ENCODE measurements at places on chromosomes 12 and 14. TPM values are rescaled to one million over a fixed set of nuclear protein-coding genes. Genes with fewer than 3 reads are reported as not detected.

DNA sequence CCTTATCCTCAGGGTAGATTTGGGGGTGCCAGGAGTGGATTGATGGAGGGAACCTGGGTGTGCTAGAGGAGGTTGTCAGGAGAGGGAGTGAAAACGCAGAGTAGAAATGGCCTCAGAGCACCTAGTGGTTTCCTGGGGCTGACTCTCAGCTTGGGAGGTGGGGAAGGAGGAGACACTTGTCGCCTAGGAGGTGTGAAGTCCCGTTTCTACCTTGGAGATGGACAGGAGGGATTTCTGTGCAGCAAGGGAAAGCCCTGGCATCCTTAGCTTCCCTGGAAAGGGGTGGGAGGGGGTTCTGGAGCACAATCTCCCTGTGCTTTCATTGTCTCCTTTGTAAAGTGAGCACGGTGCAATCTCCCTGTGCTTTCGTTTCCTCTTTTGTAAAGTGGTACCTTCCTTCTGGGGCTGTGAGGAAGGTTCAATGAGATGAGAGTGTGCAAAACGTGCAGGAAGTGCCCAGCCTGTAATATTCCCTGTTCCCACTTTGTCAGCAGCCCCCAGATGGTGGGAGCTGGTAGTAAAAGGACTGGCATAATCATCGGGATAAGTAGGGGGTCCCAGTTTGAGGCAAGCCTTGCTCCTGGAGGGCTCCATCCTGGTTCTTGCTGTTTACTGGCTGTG is 1.6 kb downstream of the OAS3 start:
- no peak for DNase-seq

GRCh38 chr12:20798554-20798953 is 12.0 kb upstream of the SLCO1B3 start:
- peak; percentile 17 for DNase-seq

DNA sequence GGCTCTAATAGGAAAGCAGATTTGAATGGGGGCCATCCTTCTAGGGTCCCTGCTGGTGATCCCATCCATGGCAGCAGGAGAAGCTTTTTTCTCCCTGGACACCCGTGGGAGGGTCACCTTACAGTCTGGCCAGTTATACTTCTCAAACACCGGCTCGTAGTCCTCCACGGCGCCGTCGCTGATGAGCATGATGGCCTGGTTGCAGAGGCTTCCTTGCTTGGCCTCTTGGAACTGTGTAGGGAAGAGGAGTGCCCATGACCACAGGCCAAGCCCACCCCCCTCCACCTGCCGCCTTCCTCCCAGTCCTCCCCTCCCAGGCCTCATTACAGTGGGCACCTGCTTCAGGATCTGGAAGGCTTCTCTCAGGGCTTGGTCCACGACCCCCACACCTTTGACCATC is 33.8 kb downstream of the CACNA2D4 start:
- no peak for DNase-seq

DNA sequence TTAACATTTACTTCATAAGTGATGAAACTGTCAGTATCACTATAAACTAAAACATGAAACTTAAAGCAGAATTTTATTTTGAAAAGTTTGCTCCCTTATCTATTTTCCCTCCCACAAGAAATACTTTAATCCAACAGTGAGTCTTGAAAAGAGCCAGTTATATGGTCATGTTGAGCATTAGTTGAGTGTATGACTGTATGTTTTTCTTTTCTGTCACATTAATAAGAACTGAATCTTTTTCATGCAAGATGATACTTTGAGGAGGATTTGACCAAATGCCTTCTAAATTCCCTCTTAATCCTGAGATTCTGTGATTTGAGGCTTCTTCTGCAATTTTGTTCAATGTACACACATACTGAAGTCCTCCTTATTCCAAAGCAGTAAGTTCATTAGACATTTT is 33.7 kb upstream of the YARS2 start:
- no peak for DNase-seq

GRCh38 chr12:124995200-124995961 is 1.9 kb downstream of the BRI3BP start:
- no peak for DNase-seq

- no peak for DNase-seq
Observed at GRCh38 chr12:28958553-28959195, 190.4 kb upstream of the FAR2 start.

GRCh38 chr14:30873308-30874119 is 845 bp upstream of the COCH start:
- DNase-seq = no peak

DNA sequence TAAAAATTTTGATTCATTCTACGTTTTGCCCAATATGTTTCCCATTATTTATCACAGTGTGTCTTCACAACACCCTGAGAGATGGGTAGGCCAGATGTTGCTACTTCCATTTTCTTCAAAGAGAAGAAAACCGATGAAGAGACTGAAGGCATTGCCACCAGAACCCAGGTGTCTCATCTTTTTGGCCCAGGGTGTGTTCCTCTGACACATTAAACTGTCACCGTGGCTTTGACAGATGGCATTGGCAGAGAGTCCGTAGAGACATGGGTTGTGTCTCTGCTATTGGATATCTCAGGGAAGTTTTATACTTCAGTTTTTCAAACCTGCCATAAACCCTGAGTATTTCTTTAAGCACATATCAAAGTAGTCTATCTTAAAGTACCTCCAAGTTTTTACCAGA is 11.3 kb upstream of the NUDT4 start:
- DNase-seq = no peak

DNA sequence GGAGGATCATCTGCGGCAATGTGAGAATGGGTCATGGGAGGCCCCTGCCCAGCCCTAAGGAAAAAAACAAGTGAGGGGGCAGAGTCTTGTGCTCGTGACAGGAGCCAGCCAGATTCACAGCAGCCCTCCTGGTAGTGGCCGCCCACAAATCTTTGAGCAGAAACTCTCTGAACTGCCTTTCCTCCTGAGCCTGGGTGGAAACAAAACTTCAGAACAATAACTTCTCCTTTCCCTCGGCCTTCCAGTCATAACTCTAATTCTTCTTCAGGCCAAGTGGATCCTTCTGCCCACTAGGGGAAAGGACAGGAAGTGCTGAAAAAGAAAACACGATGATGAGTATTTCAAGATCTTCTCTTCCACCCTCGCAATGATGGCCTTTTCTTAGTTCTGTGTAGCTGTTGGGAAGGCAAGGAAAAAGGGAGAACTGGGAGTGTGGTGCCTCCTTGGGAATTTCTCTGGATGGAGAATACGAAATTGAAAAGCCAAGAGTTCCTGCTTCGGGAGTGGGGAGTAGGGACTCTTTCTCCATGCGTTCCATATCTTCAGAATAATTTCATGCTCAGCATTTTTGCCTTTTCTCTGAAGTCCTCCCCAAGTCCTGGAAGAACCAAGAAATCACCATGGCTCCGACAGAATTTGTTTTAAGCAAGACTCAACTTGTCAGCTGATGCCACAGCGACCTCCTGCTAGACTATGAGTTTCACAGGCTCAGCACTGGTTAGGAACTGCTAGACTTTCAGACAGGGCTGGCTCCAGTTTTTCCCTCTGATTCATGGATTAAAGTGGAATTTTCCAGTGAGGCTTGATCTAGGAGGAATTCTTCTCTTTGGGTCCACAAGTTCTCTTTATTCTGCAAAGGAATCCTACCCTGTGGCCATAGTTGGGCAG is 188.9 kb downstream of the CAND1 start:
- no peak for DNase-seq

DNA sequence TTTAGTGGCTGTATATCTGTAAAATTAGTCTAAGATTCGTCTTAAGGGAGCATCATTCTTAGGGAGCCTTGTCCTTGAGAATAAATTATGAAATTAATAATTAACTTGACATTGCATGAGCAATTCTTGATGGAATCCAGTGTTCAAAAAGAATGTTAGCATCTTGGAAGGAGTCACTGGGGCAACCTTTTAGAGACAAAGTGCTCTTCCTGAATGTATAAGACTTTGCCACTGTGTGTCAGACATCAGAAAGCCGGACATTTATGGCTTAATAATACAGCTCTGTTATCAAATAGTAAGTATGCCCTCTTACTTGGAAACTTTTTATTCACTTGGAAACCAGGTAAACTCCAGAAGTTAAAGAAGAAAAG is 83.3 kb downstream of the CCER1 start:
- DNase-seq = no peak

DNA sequence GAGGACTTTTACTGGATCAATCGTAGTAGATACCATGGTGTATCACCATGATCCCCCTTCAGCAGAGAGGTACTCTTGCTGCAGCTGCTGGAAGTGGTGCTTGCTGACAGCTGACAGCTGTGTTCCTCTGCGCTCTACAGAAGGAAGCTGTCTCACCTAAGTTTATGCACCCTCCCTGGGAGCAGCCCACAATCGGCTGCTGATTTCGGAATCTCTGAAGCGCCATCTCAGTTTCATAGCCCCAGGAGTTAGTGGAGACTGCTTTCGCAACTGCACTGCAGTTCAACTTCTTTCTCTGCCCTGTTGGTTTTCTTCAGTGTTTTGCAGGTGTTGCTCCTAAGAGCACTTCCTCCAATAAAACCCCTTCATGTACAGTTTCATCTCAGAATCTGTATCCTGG is 237.9 kb downstream of the PAWR start:
- DNase-seq = no peak

DNA sequence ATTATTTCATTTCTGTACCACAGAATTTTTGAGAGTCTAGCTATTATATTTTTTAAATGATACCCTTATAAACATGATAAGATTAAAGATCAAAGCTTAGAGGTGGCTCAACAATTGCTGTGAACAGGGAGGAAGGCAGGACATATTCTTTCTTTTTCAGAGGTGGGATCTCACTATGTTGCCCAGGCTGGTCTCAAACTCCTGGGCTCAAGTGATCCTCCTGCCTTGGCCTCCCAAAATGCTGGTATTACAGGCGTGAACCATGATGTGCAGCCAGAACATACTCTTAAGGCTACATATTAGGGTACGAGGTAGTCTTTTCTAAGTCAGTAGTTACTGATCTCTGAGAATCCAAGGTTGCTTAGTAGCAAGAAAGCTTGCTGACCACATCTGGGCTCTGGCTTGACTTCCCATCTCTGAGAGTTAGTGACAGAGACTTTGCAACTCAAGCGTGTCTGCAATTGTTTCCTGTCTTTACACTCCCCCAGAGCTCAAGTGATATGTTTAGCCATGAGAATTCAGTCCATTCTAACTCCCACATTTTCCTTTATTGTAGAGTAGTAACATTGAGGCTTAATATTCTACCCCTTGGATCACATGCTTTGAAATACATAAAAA is 8.6 kb downstream of the RAB5B start:
- no peak for DNase-seq

GRCh38 chr12:19144985-19145384 is 15.5 kb downstream of the PLEKHA5 start:
- DNase-seq = no peak

- DNase-seq = no peak
Observed at GRCh38 chr12:119179335-119180021, 747 bp downstream of the HSPB8 start.

DNA sequence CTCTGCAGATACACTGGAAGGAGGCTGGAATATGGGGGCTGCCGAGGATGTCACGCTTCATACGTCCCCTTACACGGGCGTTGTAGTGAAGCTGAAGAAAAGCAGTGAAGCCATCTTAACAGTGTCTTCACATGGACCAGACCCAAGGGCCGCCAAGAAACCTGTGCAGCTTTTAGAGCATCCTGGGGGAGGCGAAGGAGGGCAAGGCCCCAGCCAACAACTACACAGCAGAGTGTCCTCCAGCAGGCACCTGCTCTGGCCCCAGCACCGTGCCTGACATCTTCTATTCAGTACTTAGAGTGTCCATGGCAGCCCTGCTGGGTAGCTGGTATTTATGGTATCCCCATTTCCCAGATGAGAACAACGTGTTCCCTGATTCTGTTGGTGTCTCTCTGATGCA is 48.9 kb upstream of the RIN3 start:
- no peak for DNase-seq

DNA sequence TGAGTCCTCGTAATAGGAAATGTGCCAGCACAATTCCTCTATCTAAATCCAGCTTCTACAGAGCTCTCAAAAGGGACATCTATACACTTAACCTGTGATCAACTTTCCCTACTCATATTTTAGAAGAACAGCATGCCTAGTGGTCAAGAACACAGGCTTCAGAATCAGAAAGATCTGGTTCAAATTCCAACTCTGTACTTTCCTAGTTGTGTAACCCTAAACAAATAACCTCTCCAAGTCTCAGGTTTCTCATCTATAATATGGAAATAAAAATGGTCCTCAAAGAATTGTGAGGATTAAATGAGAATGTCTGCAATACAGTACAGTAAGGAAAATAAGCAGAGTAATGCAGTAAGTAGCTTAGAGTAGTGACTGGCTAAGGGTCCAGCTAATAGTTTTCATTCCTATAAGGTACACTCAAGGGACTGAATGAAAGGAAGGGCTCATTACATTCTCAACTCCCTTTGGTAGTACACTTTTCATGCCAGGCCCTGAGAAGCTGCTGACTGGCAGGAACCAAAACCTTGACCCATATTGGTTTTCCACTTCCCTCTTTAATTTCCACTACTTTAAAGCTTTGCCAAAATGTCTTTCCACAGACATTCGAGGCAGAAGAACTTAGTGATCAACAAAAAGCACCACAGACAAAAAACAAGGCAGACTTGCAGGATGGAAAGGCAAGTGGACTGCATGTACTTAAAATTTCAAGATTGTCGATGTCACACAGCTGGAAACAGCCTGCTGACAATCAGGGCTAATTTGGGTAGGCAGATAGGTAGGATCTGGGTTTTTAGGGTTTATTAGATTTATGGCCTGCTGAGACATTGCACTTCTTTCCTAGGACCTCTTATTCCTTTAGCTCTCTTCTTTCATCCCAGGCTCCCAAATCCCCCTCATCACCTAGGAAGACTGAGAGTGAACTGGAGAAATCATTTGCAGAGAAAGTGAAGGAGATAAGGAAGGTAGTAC is 4.3 kb downstream of the CCDC196 start:
- DNase-seq = no peak

GRCh38 chr14:101854366-101854765 is 92.9 kb downstream of the PPP2R5C start:
- DNase-seq = no peak

- no peak for DNase-seq
Observed at GRCh38 chr12:12804432-12804886, 8.7 kb upstream of the DDX47 start.

GRCh38 chr14:65788876-65789275 is 376.3 kb downstream of the FUT8 start:
- DNase-seq = no peak

- DNase-seq = no peak
Observed at GRCh38 chr12:111417784-111418593, 12.3 kb downstream of the SH2B3 start.

DNA sequence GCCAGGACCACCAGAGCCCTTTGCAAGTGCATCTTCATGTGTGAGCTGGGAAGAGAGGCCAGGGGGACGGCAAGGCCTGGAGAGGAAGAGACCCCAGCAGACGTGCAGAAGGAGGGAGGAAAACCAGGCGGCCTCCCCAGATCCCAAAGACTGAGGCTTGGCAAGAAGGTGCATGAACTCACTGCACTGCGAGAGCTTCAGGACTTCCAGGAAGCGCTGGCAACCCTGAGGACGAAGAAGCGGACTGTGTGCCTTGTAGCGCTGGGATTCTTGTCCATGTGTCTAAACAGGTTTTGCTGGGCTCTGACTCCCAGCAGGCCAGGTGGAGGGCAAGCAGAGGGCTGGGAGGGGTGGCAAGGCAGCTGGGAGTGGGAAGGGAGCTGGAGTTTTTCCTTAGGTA is 939 bp downstream of the TGFB3 start:
- no peak for DNase-seq

AKAP6 gene
- 223 TPM for total RNA-seq

POTEG gene
- total RNA-seq = not detected

CCDC196 gene
- total RNA-seq = not detected

OR4E2 gene
- not detected for total RNA-seq

PTPRR gene
- total RNA-seq = 8.1 TPM

CD9 gene
- 30.5 TPM for total RNA-seq

SLC7A8 gene
- 12.1 TPM for total RNA-seq

NANOG gene
- total RNA-seq = 0.27 TPM

TMEM253 gene
- not detected for total RNA-seq

TAS2R9 gene
- 1.7 TPM for total RNA-seq

ACOT2 gene
- 19.3 TPM for total RNA-seq

KCNK13 gene
- total RNA-seq = 0.82 TPM
